ENCODE measurements at places on chromosomes 3 and 15. TPM values are rescaled to one million over a fixed set of nuclear protein-coding genes. Genes with fewer than 3 reads are reported as not detected.

SNAPC5 gene
- total RNA-seq: 25.9 TPM

SUCNR1 gene
- 0.07 TPM for total RNA-seq

EPHB3 gene
- total RNA-seq: 11.7 TPM

GP9 gene
- not detected for total RNA-seq

GRCh38 chr3:152243721-152244516 lies 24.8 kb upstream of the MBNL1 start:
- no peak for DNase-seq

DNA sequence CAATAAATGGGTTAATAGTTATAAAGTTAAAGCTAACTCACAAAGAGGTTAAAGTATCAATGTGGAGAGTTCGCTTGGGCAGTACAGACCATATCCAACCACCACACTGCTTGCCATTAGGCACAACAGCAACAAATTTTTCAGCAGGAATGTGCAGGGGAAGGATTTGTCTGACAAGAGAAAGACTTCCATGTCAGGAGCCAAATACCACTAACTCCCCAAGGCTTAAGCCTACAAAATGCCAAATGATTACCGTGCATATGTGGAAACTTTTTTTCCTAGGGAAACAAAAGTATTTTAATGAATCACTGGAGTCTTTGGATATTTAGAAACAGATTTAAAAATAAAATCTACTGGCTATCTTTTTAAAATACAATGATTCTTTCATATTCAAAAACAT lies 8.1 kb downstream of the VGLL3 start:
- DNase-seq: no peak

GRCh38 chr3:190252080-190252479 lies 70.2 kb downstream of the CLDN1 start:
- no peak for DNase-seq

GRCh38 chr3:134392336-134392983 lies 18.2 kb upstream of the AMOTL2 start:
- DNase-seq: no peak

DNA sequence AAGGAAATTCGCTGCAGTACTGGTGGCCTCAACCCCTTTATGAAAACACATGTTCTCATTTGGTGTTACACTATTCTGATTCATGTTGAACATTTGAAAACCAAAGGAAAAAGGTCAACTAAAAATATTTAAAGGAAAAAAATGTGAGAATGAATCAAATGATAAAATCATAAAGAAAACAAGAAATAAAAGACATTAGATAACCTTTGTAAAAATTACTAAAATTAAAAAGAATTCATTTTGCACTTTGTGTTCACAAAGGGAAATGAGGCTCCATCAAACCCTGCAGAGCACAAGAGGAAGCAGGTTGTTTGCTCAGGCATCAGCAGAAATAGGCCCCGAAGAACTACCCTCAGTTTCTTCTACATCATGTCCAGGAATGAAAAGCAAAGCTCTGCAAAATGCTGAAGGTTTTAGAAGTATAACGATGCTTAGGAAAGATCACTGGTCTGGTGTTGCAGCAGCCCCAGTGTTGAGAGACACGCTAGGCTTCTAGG lies 41.2 kb downstream of the MAP4 start:
- no peak for DNase-seq

- peak; percentile 78 for DNase-seq
Measured at GRCh38 chr15:30903497-30904187, at the start of gene FAN1. FAN1 (plus strand) TSS chr15:30903915; CDS start chr15:30904664, 749 bp downstream.

DNA sequence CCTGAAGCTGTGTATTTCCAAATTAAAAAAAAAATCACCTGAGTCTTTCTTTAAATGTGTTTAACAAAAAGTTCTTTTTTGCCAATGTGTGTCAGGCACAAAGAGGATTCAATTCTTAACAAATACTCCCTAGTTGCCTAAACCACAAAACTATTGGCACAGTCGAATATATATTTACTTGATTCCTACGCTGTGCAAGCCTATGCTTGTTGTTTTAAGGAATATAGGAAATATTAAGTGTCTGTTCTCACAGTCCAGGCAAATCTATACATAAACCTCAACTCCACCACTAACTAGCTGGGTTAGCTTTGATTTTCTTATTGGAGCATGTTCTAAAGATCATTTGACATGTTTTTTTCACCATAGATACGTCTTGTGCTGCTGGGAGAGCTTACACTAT lies 571.0 kb downstream of the PYDC2 start:
- DNase-seq: no peak

GRCh38 chr3:56940976-56941375 lies 119.5 kb upstream of the SPATA12 start:
- DNase-seq: no peak
